ENCODE measurements at places on chromosomes 3 and 15.

DNA sequence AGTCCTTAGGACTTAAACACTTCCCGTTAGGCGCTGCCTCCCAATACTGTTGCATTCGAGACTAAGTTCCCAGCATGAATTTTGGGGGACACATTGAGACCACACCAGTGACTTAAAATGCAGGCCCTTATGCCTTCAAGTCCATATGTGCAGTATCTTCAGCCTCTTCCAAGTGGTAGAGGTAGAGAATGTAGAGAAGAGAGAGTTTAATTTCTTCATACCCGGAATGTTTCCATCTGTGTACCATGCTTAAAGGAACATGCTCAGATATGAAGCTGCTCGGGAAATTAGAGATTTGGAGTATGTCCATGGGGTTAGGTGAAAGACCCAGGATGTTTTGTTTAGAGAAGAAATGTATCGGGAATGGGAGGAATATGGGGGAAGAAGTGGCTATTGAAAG lies 12.6 kb downstream of the DUT start:
- DNase-seq: no peak

- peak; percentile 53 for DNase-seq
These were observed 51.2 kb upstream of the ULK4 start for GRCh38 chr3:42012935-42013690.

DNA sequence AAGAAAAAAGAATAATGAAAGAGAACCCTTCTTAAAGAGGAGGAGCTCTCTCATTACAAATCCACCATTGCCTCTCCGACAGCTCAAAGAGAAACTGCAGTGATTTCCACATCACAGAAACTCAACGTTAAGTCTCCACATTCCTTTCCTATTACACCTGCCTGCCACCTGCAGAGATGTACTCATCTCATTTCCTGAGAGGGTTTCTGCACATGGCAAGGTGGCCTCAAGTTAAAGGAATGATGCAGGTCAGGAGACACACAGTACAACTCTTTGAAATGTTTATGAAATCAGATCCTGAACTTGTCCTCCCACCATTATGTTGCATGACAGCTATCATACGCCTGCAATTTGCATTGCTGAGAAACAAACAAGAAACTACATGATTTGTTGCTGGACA lies 458.4 kb upstream of the ADAMTS9 start:
- peak; percentile 73 for DNase-seq

DNA sequence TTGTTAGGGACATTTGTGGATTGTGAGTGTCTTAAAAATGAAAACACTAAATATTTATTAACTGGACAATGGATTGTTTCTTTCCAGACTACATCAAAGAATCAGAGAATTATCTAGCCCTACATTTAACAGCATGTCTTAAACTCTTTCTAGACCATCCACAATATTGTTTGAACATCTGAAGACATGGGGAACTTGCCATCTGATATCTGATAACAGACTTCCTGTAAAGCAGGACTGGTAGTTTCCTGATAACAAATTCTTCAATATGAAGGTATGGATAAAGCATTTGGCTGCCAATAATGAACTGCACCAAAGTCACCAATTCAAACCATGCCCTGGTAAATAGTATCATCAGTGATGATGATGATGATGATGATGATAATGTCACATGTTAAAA lies 26.2 kb upstream of the HACD2 start:
- DNase-seq: no peak

GRCh38 chr3:36295296-36295695 lies 85.0 kb upstream of the STAC start:
- DNase-seq: no peak

DNA sequence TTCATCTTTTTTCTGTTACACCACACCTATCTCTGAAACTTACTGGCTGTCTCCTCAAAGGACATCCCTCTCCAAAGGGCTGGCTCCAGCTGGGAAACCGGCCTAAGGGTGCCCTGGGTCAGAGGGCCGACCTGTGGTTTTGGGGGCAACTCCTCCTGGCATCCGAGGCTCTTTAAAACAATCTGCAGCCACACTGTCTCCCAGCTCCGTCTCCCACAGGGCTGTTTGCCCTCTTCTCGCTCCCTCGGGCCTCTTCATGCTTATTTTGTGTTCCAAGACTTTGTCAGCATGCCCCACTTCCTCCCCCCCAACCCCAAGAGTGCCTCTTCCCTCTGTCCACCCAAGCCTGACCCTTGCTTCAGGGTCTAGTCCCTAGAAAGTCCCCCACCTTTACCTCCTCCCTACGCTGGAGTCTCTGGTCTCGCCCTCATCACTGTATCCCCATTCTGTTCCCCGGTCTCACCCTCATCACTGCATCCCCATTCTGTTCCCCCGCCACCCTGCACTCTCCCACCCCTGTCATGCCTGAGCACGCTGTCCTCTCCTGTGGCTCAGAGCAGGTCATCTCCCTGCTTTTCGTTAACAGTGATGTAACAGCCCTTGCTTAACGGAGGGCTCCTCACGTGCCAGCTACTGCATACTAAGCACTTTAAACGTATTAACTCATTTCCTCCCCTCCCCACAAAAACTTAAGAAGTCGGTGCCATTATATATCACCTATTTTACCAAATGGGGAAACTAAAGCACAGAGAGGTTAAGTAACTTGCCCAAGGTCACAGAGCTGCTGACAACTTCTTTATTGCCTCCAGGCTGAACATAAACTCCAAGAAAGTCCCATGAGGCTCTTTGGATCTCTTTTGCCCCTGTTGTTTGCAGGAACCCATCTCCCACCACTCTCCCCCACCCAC lies 1.1 kb upstream of the CSK start:
- no peak for DNase-seq

DNA sequence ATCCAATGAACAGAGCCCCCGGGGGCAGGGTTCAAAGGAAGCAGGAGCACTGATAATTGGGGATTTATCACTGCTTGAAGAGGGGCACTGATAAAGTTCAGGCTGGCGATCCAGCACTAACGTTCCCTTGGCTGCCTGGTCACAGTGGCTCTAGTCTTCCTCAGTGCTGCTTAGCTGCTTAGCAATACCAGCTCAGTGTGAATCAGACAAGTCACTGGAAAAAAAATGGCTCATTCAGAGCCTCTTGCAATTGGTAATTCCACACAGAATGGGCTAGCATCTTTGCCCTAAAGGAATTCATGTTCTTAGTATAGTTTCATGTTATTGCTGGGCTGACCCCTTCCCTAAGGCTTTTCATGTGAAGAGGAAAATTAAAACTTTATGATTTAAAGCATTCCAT lies 95.7 kb upstream of the SLC2A2 start:
- no peak for DNase-seq

- DNase-seq: peak; percentile 71
These were observed 42.9 kb downstream of the PLCH1 start for GRCh38 chr3:155701882-155702465.

DNA sequence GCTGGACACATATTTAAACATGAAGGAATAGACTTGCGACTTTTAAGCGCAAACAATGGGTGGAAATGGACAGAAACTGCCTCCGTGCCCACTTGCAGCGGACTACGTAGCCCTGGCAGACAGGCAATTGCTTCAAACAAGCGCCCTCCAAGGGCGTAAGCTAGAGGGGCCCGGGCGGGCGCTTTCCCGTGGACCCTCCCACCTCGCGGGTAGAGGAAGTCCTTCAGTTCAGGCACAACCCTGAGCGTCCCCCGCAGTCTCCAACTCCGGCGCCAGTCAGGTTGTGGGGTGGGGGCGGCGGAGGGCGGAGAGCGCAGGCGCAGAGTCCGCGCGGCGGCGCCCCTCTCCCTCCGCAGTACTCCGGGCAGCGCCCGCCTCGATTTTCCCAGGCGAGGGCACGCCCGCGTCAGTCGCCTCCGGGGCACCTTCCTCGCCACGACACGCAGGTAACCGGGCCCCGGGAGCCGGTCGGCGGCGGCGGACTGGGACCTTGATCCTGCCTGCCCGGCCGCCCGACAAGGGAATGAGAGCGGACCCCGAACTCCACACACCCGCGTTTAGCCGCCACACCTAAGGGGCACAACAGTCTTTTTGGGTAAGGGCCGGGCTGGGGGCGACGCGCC lies at the start of gene SLC35G2:
TSS of gene SLC35G2 (plus strand) at position 358 of the 623 bp plus-strand sequence. CDS start 35,335 bp downstream, outside the sequence.
- DNase-seq: peak; percentile 57

DNA sequence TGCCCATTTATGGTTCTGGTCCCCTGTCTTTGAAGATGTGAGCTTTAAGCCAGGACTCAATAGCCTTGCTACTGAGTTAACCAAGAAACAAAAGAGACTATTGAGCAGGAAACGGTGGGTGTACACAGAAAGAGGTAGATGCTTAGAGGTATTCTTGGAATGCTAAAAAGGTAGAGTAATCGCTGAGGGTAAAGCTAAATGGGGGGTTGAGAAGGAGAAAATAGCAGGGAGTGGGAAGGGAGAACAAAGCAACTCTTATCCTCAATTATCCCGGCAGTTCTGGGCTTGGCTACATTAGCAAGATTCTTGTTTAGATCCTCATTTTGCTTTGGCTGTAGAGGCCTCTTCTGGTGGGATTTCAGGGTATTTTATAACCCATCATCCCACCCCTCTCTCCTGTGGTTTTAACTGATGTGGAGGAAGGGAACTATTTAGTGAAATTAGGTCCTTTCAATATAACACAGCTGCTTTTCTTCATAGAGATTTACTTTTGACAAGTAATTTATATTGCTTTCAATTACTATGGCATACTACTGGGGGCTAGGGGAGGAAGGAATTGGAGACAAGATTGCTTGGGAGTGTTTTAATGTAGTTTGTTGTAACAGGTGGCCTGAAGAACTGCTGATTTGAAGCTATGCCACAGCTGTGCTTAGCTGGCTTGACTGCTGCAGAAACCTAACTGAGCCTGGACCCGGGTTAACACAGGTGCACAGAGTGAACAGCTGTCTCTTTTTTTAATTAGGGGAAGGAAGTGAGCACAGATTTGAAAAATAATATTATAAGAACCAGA lies 234.3 kb upstream of the CCDC54 start:
- DNase-seq: no peak

DNA sequence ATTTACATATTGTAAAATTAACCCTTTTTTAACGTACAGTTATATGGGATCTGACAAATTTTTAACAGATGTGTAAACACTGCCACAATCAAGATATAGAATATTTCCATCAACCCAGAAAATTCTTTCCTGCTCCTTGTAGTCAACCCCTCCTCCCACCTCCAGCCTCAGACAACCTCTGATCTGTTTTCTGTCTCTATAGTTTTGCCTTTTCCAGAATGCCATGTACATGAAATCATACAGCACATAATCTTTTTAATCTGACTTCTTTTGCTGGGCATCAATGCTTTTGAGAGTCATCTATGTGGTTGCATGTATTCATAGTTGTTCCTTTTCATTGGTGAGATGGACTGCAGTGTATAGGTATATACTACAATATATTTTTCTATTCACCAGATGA lies 153.0 kb downstream of the SMAD6 start:
- DNase-seq: no peak

DNA sequence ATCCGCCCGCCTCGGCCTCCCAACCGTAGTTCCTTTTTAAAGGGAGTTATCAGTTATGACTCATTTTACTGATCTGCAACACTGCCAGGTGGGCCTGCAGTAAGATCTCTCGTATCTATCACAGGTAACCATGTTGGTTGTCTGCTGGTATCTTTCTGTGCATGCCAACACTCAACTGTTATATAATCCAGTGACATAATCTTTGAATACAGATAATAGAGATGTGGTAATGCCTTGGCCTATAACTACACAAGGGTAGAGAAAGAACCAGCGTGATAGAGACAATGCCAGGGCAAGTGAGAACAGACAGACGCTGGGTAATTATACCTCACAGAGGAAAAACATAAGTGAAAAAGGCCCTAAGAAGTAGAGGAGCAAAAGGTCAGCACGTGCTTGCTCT lies 11.0 kb upstream of the ARPP19 start:
- no peak for DNase-seq

- DNase-seq: peak; percentile 38
These were observed 3.7 kb upstream of the CLDN1 start for GRCh38 chr3:190325923-190326322.

GRCh38 chr3:187850258-187850921 lies 105.1 kb upstream of the BCL6 start:
- DNase-seq: no peak

DNA sequence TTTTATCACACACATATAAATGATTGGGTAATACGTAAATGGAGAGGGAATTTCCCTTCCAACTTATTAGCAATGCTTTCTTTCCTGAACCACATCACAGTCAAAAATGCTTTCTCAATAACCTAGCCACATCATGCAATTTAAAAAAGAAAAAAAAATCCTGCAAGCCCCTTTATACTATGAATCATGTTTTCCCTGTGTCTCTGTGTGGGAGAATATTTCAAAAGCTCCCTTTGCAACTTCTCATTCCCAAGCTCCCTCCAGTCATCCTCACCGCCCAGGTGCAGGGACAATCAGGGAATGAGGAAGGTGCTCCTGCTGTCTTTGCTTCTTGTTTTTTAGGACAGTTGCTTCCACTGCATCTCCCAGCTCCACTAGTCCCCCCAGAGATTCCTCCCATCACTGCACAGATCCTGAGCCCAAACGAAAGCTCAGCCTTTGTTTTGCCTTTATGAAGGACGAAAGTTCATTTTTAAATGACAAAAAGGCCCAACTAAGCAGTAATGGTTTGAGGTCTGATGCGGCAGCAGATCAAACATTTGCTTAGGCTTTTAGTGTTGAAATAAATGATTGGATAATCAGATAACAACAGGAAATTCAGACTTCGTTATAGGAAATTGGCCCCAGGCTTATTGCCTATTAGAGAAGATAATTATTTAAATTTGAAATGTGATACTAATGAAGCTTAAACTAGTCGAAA lies 47.8 kb upstream of the ADGRG7 start:
- peak; percentile 68 for DNase-seq

- no peak for DNase-seq
These were observed 106.9 kb downstream of the LRRN1 start for GRCh38 chr3:3906171-3906570.

DNA sequence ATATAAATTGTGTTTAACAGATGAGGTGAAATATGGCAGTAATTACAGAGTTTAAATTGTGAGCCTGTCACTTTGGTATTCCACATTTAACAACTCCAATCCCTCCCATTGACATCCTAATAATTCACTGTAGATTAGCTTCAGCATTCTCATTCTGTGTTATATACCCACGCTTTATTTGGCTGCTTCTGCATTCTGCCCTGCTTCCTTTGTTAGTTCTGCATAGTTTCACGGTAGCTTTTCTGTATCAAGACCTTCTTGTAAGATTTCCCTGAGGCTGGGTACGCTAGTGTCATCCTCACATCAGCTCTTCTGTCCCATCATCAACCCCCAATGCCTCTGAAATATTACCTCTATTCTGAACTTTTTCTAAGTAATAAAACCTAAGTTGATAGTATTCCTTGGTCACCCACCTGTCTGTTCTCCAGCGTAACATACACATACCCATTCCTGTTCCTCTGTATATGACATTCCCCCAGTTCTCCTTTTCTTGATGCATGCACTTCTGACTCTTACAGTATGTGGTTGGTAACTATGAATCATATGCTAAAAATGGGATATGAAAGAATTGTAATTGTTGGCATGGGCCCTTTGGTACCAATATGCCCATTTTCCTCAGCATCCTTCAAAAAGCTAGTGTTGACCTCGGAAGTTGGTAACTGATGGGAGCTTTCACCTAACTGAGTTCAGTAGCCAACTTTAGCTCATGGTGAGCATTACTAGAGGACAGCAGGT lies 171.2 kb downstream of the KLHL25 start:
- DNase-seq: no peak

GRCh38 chr15:101191242-101191641 lies 60.6 kb downstream of the CHSY1 start:
- no peak for DNase-seq
